ENCODE measurements at places on chromosomes 16 and 17. TPM values are rescaled to one million over a fixed set of nuclear protein-coding genes. Genes with fewer than 3 reads are reported as not detected.

Gene JPT2
- total RNA-seq, result 82.0 TPM

Gene GNAO1
- total RNA-seq, result not detected

Gene TP53TG3
- not detected for total RNA-seq

Gene ZSCAN10
- not detected for total RNA-seq

GRCh38 chr17:79258041-79258440, 183.4 kb downstream of the ENGASE start:
- DNase-seq, result no peak

- no peak for DNase-seq
These were observed 122.1 kb downstream of the SNX29 start for GRCh38 chr16:12098429-12099310.

GRCh38 chr16:15996432-15997109, 47.2 kb downstream of the ABCC1 start:
- DNase-seq, result no peak

- DNase-seq, result no peak
These were observed 218.7 kb downstream of the MRTFB start for GRCh38 chr16:14289692-14290340.
